ENCODE measurements at places on chromosomes 4 and X.

DNA sequence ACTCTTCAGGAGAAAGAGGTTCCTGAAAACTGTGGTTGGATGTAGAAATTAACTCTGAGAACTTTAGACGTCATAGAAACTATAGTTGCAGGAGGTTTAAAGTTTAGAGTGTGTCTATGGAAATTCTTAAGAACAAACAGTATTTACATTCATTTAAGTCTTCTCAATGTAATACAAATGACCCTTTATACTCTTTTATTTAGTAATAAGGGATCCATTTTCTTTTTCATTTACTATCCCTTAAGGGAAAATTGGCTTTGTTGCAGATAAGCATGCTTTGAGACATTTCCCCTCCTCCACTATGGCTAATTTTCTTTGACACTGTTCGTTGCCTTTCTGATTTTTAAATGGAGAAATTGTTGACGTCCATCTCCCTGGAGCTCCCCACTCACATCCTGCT, 96.4 kb downstream of the POLA1 start:
- DNase-seq = no peak

DNA sequence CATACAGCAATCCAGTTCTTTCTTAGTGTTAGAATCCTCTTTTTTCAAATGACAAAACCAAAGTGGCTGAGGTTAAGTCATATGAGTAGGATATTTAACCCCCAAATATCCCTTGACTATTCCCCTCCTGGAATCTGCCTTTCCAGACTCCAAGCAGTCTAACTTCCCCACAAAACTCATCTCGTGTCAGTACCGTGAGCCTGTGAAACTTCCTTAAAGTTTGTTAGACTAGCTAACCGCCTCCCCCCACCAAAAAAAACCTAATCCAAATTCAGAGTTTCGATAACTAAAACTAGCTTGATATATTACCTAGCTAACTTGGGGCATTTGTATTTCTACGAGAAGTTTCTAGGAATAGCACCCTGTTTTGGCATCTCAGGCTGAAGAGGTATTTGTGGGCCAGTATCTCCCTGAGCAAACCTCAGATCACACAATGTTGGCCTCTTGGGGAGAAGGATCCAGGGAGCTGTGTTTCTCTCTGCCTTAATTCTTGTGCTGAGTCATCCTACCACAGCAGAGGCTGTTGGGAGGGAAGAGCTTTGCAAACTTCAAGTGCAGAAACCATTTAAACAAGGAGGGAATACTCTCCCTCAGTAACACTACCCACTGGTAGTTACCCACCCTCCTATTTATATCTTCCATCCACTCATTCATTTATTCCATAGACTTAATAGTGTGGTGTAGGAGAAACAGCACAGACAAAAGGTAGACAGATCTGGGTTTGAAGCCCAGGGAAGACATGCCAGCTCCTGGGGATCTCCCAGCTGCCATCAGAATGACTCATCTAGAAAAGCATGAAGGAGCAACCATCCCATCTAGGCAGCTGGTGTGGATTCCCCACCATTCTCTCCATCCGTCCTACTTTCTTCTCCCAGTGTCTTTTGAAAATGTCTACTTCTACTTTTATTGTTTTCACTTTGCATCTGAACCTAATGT, 39.3 kb upstream of the TXK start:
- DNase-seq = peak; percentile 48

- DNase-seq = no peak
These were observed 30.8 kb upstream of the LRBA start for GRCh38 chr4:151045907-151046306.

DNA sequence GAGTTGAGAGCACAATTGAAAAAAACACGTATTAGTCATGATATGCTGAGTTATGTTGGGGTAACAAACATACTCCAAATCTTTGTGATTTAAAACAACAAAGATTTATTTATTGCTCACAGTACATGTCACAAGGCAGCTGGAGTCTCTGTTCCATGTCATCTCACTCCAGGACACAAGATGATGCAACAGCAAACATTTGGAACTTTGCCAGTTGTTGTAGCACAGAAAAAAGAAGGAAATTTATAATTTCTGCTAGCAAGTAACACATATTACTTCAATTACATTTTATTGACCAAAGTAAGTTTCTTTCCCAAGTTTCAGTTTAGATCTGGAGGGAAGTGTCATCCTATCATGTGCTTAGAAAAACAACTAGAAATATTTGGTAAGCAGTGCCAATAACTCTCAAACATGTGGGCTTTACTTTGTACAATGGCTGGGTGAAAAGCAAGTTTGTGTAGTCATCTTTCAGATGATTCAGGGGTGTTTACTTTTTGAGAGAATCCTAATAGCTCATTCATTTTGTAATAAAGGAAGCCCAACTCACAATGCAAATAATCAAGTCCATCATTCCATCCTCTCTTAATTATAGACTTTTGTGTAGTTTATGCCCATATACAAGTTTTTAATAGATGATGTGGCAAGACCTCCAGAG, 452.3 kb downstream of the ZIC3 start:
- DNase-seq = no peak

GRCh38 chr4:121464854-121465253, 84.0 kb upstream of the QRFPR start:
- no peak for DNase-seq

- no peak for DNase-seq
These were observed 57.6 kb upstream of the ADRA2C start for GRCh38 chr4:3708611-3709010.

DNA sequence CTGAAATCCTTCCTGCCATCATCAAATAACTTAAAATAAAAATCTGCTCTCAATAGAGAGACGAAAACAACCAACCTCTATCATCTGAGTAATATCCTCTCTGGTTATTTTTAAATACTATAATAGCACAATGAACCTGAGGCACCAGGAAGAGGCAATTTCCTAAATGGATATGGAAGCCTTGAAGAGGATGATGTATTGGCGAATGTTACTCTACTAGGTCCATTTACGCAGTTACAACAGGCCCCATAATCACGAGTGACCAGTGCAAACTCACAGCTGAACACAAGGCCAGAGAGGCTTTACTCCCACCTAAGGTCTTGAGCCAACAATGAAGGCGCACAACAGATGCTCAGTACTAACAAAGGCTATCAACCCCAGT, 678.8 kb upstream of the NR3C2 start:
- DNase-seq = no peak

GRCh38 chr4:181293541-181293940, 949.7 kb upstream of the TENM3 start:
- DNase-seq = no peak

- DNase-seq = no peak
These were observed 225.1 kb upstream of the GPC4 start for GRCh38 chrX:133640161-133641015.

DNA sequence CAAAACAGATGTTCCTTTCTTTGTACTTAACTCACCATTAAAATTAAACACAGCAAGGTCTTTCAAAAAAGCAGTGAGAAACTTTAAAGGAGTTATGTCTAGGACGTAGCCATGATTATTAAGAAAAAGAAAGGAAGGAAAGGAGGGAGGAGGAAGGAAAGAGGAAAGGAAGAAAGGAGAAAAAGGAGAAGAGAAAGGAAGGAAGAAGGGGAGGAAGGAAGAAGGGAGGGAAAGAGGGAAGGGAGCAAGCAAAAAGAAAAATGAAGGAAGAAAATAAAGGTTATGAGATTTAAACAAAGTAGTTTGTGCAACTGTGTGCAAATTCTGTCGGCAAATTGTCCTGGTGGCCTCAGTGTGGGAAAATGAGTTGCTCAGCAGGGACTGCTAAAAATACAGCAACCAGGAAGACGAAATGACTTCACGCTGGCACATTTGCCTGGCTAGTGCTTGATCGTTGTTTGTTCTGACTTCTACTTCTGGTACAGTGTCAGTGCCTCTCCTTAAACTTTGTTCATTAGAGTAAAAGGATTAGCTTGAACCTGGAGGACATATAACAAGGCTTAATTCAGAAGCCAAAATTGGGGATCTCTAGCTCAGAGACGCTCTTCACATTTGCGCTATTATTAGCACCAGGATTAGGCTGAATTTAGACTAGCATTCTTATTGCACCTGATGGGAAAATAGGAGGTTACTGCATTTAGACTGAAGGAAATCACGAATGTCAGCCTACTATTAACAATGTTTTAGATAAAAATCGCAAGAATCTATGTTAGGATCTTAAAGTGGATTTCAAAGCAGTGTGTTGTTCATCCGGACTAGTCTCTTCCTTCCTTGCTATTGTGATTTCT, 81.2 kb downstream of the DCK start:
- no peak for DNase-seq

GRCh38 chr4:18234108-18234507, 212.6 kb upstream of the LCORL start:
- no peak for DNase-seq

DNA sequence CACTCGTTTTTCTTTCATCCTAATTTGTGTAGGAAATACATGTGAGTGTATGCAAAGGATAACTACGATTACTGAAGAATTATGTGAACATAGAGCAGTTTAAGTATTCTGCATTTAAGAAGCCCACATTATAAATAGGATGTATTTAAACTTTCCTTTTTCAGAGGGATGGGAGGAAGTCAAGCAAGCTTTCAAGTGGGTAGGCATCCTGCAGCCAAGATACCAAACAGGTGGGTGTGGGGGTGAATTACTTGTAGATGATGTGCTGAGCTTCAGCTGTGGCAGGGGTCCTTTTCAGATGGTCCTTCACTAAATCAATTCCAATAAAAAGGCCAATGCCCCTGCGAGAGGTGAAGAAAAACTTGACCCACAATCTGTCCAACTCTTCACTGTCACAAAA, 16.3 kb downstream of the ETNPPL start:
- DNase-seq = no peak

GRCh38 chr4:168651374-168651773, 154.5 kb downstream of the PALLD start:
- DNase-seq = peak; percentile 83

GRCh38 chr4:538542-539142, 37.5 kb downstream of the TMEM271 start:
- no peak for DNase-seq

- no peak for DNase-seq
These were observed 32.4 kb downstream of the PALLD start for GRCh38 chr4:168529257-168529656.

DNA sequence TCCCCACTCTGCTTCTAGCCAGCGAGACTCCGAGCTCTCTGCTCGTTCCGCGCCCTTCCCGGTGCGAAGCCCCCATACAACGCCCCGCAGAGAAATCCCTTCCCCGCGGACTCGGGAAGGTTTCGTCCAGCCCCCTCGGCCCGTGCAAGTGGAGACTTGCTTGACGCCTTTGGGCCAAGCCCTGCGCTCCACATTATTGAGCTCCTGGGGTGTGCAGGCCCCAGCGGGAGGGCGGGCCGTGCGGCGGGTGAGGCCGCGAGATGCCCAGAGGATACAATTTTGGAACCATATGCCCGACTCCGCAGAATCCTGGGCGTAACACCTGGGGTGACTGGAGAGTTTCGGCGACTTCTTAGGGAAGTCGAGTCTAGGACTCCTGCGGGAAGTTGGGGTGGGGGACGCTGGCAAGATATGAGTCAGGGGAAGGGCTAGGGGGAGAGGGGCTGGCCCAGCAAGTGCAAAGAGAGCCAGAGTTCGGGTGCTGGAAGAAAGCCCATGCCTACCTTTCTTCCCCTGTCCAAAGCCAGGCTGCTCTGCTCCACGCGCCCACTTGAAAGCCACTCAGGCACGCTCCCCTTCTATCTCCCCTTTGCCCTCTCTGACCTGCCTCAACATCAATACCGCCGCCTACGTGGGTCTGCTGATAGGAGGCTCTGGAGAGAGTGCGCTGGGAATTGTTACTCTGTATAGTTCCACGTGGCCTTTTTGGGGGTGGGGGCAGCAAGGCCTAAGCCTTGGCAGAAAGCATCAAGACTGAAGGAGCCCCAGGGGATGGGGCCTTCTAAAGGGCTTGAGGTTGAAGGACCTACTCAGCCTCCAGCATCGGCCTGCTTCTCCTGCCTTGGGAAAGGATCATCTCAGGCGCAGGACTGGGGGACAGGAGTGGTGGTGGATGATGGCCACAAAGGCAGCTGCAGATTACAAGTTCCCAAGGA, 1.2 kb upstream of the ELF4 start:
- no peak for DNase-seq

GRCh38 chr4:107153228-107153627, 117.1 kb upstream of the DKK2 start:
- no peak for DNase-seq

DNA sequence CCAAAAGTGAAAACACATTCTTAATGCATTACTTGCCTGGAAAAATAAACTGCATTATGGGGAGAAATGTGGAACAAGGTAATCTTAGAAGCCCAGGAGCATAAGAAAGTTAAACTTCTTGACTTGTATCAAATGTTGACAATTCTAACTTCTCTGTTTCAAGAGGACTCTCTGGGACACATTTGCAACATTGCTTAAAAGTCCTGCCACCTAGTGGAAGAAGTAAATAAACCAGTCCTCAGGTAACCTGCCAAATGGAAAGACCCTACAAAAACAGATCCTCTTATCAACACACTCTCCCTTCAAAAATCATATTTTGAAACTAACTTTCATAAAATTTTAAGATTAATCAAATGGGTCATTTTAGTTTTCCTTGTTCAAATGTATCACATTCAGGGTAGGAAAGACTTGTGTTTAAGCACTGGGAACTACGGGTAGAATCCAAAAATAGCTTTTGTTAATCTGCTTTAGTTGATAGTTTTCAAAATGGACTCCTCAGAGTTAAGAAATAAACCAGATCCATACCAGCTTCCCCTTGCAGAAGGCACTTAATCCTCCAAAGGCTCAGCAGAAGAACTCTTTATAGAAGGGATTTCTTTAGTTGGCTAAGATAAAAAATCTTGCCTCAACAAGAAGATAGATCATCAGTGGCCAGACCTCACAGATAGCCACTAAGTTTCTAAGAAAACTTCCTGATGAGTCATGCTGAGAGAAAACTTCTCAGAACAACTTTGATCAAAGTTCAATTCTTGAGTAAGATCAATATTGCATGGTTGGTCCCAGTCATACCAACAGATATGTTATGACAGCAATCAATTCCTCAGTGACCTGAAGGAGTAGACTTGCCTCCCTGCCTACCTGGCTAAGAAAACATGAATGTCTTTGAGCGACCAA, 141.7 kb downstream of the HHIP start:
- peak; percentile 15 for DNase-seq

DNA sequence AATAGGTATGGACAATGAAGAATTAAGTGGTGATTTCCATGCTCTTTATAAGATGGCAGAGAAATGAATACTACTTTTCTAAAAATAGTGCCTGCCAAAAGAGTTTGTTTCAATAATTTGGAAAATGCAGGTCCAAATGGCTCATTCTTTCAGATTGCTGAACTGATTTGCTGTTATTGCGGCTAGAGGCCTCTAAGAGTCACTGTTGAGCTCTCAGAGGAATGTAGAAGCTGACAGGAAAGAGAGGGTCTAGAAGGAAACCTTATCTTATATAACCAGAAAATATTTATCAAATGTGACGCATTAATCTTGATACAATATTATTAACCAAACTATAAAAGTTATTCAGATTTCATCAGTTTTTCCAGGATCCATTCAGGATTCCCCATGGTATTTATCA, 65.7 kb upstream of the PAGE1 start:
- peak; percentile 14 for DNase-seq

- DNase-seq = no peak
These were observed 71.5 kb downstream of the IRF2 start for GRCh38 chr4:184402740-184403383.

GRCh38 chrX:70087857-70088630, 25.8 kb downstream of the OTUD6A start:
- DNase-seq = no peak

GRCh38 chrX:46208225-46208854, 336.9 kb downstream of the ZNF674 start:
- no peak for DNase-seq
